ENCODE measurements at places on chromosomes 12 and 14.

DNA sequence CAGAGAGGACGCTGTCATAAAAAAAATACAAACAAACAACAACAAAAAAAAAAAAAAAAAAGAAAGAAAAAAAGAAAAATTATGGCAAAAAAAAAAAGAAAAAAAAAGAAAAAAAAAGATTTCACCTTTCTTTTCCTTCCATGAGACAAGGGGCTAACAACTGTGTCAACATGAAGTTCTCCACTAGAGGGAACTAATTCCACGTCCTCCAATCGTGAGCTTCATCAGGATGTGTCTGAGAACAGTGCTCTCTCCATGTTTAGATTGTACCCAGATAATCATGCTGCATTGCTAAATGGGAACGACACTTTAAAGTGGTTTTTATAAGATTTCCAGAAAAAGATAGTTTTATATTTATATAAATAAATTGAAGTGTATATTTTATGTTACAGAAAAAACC, 96.2 kb upstream of the PTPRB start:
- DNase-seq = no peak

DNA sequence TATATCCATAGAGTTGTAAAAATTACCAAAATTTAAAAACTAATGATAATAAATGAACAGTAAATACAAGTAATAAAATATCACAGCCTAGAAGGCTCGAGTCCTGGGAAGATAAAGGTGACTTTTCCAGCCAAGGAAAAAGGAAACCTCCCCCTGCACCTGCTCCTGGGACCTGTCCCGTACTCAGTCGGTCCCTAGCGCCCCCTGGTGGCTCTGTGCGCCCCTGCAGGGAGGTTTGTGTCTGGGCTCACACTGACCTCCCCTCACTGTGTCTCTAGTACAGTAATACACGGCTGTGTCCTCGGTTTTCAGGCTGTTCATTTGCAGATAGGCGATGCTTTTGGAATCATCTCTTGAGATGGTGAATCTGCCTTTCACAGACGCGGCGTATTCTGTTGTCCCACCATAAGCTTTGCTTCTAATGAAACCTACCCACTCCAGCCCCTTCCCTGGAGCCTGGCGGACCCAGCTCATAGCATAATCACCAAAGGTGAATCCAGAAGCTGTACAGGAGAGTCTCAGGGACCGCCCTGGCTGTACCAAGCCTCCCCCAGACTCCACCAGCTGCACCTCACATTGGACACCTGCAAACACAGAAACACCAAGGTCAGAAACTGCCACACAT, 1030.4 kb downstream of the TMEM121 start:
- DNase-seq = peak; percentile 60

DNA sequence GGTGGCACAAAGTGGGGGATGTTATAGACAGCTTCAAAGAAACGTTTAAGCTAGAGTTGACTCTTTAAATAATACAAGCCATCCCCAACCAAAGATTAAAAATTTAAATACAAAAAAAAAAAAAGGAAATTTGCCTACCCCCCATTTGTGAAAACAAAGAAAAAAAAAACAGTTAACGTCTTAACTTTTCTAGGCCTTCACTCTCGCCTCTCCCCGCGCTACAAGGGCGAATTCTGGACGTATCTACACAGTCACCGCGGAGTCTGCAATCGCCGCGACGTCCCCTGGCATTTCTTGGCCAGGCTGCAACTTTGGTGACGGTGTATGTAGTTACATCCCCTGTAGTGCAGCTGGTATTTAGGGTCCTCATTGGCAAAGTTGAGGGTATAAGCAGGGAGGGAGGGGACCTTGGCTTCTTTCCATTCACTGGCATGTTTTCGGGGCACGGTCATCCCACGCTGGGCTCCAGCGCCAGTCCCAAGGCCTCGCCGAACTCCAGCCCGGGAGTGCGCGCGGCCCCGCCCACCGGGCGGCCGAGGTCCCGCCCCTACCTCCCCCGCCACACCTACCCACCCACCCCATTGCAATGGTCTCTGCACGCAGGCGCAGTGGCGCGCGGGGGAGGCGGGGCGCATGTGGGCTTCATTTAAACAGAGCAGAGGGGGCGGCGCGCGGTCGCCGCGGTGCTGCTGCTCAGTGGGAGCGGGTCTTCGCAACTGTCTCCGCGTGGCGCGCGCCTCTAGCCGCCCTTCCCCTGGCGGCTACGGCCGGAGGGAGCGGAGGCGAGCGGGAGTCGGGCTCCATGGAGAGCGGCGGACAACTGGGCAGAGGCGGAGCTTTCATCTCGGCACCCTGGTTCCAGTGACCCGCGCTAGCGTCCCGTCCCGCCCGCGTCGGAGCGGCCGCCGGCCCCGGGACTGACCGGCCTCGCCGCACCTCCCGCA, at the start of gene NUDT4:
Gene NUDT4, plus strand, starts transcription at position 674 of the 944 bp plus-strand sequence. CDS start 398 bp downstream, outside the sequence.
- peak; percentile 95 for DNase-seq

DNA sequence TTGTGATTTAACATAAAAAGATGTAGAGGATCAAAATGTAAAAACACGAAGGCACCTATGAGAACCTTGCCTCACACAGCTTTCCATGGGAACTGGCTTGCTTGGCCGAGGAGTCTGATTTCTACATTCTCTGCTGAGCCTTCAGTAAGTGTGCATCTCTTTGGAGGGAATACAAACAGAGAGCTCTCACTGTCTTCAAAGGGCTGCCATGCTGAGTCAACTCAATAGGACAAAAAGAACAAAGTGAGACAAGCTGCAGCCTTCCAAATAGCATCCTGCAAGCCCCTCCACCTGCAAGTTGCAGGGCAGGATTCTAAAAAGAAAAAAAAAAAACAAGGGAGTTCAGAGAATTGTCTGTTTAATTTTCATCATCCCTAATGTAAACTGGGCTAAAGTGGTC, 411.9 kb downstream of the NELL2 start:
- DNase-seq = no peak

GRCh38 chr14:104877806-104878550, 12.9 kb downstream of the CEP170B start:
- no peak for DNase-seq

GRCh38 chr12:56716458-56716857, 8.6 kb downstream of the NACA start:
- DNase-seq = no peak

DNA sequence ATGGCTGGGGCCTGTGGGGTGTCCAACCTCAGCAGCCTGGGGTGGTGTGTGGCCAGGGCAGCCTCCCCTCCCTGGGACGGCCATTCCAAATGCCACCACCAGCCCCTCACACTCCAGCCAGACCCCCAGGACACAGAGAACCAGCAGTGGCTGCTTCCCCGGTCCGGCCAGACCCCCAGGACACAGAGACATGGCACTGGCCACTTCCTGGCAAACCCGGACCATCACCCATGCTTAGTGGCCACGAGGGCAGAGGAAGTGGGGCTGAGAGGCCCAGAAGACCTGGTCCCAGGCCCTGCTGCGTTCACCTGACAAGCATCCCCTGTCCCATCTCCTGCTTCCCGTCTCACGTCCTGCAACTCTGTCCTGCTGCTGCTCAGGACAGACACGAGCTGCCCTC, 26.7 kb downstream of the BEGAIN start:
- DNase-seq = no peak

- no peak for DNase-seq
Measured at GRCh38 chr12:97200181-97200580, 262.4 kb upstream of the RMST start.

- no peak for DNase-seq
Measured at GRCh38 chr12:87827638-87828264, 201.4 kb downstream of the C12orf50 start.

DNA sequence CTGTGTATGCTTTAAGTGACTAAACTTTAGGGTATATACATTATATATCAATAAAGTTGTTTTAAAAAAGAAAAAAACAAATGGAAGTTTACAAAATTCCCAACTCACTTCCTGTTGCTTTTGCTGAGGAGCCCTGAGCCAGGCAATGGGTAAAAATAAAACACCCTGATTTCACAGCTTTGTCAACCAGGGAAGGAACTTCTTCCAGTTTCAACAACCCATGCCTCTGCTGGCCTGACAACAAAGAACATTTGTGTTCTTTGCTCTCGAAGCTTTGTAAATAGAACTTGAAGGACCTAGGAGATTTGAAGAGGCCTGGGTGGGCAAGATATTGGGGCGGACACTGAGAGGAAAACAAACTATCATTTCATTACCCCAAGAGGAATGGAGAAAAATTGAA, 141.2 kb upstream of the NOS1 start:
- no peak for DNase-seq

DNA sequence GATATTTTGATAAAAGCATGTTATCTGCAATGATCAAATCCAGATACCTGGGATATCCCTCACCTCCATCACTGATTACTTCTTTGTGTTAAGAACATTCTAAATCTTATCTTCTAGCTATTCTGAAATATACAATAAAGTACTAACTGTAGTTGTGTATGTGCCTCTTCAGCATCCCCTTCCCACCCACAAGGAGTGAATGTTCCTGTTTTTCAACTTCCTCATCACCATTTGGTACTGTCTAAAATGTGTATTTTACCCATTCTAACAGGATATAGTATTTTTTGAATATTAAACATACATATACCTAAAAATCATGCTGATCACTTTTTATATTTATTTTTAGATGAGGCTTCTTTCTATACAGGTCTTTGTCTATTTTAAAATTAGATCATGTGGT, 1252.6 kb downstream of the TMEM121 start:
- DNase-seq = no peak

Measured in CD4-positive, alpha-beta T cell treated with Interleukin-15 for 1 hour (primary cell).